Right renal cortex interstitium (tissue), 3 donors: ENCODE measurements at places on chromosomes 12 and 14. TPM values are rescaled to one million over a fixed set of nuclear protein-coding genes. Genes with fewer than 3 reads are reported as not detected.

Gene OVCH1
- 0.18 TPM for polyA plus RNA-seq

Gene KLHDC1
- polyA plus RNA-seq: 6.5 TPM

DNA sequence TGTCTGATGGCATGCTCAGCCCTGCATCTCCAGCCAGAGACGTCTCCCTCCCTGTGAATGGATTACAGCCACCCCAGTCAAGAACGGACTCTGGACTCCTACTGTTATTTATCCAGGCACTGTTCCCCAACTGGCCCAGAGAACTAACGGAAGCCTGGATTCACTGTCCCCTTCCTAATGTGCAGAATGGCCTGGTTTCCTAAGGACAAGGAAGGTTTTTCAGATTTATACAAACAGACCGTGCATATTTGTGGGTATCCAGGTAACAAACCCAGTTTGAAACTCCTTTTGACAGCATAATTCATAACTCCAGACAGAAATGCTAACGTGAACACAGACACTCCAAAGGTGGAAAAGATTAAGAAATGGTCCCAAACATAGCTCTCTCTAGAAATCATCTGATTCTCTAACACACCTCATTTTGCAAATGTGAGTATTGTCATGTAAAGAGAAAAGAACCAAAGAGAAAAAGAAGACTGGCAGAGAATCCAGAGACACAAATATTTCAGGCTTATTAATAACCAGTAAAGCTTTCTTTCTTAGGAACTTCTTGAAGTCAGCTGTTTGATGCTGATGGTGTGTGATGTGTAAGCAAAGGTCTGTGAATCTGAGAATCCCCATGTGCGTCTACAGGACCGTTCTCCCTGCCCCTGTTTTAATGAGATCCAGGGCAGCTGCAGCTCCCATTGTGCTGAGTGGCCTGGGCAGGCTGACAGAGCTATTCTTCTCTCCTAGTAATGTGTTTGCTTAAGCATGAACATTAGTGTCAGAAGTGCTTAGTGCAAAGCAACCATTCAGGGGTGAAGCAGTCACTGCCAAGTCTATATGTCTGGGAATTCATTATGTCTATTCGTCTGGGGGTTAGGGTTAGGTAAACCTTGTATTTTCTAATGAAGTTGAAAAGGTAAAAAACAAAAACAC lies 86.8 kb upstream of the HIF1A start:
- no peak for DNase-seq

DNA sequence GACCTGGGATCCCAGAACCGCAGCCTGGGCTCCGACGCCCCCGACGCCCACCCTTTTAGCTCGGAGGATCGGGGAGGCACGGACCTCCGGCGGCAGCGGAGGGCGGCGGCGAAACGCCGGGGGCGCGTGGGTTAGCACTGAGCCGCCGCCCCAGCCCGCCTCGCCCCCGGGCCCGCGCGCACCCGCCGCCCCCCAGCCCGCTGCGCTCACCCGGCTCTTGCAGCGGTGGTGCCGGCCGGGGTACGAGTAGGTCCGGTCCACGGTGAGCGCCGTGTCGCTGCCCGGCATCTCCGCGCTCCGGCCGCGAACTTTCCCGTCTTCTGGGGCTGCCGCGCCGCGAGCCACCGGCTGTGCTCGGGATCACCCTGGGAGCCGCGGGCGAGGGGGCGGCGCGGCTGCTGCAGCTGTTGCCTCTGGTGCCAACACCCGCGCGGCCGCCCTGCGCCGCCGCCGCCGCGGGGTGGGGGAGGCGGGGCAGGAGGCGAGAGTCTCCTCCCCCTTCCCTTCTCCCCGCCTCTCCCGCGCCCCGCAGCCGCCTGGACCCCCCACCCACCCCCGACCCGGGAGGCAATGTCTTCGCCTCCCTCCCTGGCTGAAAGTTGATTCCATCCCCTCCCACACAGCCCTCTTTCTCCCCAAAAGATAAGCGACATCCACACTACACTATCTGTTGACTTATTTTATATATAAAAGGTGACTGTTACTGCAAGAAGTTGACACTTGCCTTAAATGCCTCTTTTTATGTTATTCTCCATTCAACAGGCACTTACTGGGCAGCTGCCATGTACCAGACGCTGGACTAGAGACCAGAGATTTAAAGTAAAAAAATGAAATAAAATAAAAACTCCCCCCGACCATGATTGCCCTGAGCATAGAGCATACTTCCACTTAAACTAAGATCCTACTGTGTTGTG lies at the start of gene TMCC3:
Gene TMCC3 (minus strand): TSS at position 415 of the 914 bp plus-strand sequence. CDS start 127 bp downstream, at position 288.
- no peak for DNase-seq

- no peak for DNase-seq
Observed at GRCh38 chr12:85865890-85866289, 8.2 kb upstream of the NTS start.
